ENCODE measurements at places on chromosomes 12 and 14. TPM values are rescaled to one million over a fixed set of nuclear protein-coding genes. Genes with fewer than 3 reads are reported as not detected.

The LRRC74A gene
- not detected for total RNA-seq

The C12orf56 gene
- 1.1 TPM for total RNA-seq

The NAA30 gene
- 19.4 TPM for total RNA-seq

The NRIP2 gene
- 0.79 TPM for total RNA-seq

The ERP27 gene
- 1.9 TPM for total RNA-seq

The SYCP3 gene
- 0.10 TPM for total RNA-seq

The RHNO1 gene
- total RNA-seq: 15.7 TPM

The EFS gene
- 24.1 TPM for total RNA-seq

The TAS2R42 gene
- total RNA-seq: not detected

The TMCC3 gene
- 9.8 TPM for total RNA-seq

The EIF2S3B gene
- 0.99 TPM for total RNA-seq

The ADCY6 gene
- total RNA-seq: 34.8 TPM

The GCN1 gene
- 113 TPM for total RNA-seq

The RIPK3 gene
- total RNA-seq: 5.6 TPM

The CSRNP2 gene
- 15.5 TPM for total RNA-seq

The SPTB gene
- total RNA-seq: 32.7 TPM

GRCh38 chr12:50690925-50691324 lies 73.0 kb upstream of the ATF1 start:
- peak; percentile 33 for DNase-seq

- DNase-seq: no peak
Observed at GRCh38 chr14:64112867-64113678, 181.1 kb downstream of the ESR2 start.

GRCh38 chr12:22333186-22333712 lies 1.3 kb downstream of the ST8SIA1 start:
- no peak for DNase-seq

GRCh38 chr14:105536691-105537579 lies 10.6 kb downstream of the TMEM121 start:
- no peak for DNase-seq

GRCh38 chr12:23947395-23947794 lies 2.1 kb downstream of the SOX5 start:
- no peak for DNase-seq

GRCh38 chr12:14868916-14869506 lies 16.6 kb downstream of the MGP start:
- no peak for DNase-seq

GRCh38 chr12:52813203-52813819 lies 605 bp downstream of the KRT4 start:
- no peak for DNase-seq

DNA sequence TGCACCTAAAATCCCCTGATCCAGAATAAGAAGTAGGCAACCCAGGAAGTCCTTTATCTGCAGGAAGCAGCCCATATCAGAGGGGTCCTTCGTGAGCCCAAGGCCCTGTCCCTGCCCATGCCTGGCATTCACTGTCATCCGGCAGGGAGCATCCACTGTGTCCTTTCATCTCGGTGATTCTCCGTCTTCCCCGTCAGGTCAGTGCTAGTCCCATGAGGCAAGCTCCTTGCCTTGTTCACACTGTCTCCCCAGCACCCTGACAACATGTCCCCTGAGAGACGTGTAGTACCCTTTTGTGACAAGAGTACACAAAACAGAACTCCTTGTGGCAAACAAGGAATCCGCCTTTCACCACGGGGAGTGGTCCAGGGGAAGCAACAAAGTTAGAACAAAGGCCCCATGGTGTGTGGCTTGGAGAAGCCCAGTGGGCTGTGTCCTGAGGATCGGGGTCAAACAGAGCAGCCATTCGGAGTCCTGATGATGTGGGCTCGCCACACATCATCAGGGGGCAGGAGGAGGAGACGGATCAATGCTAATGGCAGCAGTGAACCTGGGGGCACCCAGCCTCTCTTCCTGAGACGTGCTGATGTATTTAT lies 112.1 kb downstream of the DICER1 start:
- no peak for DNase-seq

DNA sequence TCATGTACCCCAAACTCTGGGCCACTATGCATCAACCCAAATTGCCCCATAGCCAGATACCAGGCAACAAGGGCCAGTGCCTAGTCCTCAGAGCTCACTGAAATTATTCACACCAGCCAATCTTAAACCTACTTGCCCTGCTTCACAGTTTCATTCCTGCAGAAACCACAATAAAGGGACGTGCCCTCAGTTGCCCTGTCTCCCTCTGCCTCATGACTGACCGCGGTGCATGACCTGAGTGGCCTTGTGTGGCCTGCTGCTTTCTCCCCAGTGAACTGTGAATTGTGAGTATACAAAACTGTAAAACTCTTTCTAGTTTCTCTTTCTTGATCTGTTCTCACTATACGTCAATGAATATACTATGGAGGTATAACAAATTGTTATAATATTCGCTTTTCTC lies 490.9 kb upstream of the MIS18BP1 start:
- no peak for DNase-seq

DNA sequence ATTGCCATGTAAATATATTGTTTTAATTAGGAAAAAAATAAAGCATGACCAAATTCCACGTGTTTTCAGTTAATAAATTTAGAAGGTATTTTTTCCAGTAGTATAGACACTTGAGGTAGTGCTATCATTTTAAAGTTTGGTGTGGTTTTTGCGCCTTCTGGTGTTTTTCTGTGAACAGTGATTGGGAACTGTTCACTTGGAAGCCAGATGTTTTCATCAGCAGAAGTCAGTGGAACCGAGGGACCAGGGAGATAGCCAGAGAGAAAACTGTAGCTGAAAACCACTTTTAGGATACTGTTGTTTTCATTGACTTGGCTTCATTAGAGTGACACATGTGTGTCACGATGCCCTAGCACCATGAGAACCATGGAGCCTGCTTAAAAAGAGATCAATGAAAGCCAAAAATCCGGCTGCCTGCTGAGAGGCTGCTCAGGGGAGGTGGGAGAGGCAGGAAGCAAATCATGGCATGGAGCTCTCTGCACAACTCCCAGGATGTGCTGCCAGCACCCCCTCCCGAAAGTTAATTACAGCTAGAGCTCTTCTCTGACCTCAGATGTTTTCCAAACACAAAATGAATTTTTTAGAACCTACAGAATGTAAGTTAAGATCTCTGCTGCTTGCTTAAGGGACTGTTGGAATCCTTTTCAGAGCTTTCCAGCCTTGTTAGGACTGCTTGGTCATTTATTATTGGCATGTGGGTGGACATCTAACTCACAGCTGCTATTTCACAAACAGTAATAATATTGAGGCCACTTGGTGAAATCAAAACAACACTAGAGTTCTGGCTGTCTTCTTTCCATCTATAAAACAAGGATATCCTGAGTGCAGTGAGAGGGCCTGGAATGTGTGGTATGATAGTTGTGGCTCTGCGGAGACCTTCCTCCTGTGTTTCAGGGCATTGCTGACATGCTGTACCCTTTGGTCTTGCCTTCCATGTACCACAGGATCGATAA lies 192.3 kb downstream of the ANO4 start:
- no peak for DNase-seq

DNA sequence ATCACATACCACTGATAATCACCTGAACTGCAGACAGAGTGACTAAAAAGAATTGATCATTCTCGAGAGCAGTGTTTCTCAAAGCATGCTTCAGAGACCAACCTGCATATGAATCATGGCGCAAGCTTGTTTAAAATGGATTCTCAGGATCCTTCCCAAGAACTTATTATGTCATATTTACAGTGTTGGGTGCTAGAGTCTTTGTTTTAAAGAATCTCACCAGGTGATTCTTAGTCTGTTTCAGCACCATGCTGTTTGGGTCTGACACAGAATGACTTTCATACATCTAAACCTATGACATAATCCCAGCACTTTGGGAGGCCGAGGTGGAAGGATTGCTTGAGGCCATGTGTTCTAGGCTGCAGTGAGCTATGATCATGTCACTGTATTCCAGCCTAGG lies 31.3 kb upstream of the SSPN start:
- no peak for DNase-seq

GRCh38 chr14:35825968-35826217 lies 245 bp upstream of the BRMS1L start:
- no peak for DNase-seq

- no peak for DNase-seq
Observed at GRCh38 chr12:39902821-39903220, 203.1 kb downstream of the SLC2A13 start.

GRCh38 chr12:3119756-3120601 lies 42.8 kb downstream of the TSPAN9 start:
- DNase-seq: peak; percentile 46

GRCh38 chr14:55518391-55518790 lies 61.6 kb upstream of the KTN1 start:
- no peak for DNase-seq

- no peak for DNase-seq
Observed at GRCh38 chr12:87121896-87122295, 865.7 kb upstream of the MGAT4C start.

DNA sequence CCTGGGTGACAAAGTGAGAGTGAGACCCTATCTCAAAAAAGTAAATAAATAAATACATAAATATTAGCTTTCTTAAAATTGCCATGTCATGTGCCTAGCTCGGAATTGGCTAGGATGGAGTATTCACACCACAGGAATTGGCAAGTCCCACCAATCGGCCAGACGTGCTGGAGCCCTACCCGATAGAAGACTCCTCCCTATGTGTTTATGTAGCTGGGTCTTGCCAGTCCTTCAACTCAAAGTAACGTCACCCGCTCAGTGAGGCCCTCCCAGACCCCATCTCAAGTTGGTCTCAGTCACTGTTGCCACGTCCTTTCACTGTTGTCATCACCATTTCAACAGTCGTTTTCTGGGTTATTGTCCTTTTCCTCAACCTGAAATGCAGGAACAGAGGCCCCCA lies 20.2 kb downstream of the VRTN start:
- no peak for DNase-seq

- DNase-seq: no peak
Observed at GRCh38 chr12:115683240-115683780, 594.2 kb downstream of the MED13L start.

DNA sequence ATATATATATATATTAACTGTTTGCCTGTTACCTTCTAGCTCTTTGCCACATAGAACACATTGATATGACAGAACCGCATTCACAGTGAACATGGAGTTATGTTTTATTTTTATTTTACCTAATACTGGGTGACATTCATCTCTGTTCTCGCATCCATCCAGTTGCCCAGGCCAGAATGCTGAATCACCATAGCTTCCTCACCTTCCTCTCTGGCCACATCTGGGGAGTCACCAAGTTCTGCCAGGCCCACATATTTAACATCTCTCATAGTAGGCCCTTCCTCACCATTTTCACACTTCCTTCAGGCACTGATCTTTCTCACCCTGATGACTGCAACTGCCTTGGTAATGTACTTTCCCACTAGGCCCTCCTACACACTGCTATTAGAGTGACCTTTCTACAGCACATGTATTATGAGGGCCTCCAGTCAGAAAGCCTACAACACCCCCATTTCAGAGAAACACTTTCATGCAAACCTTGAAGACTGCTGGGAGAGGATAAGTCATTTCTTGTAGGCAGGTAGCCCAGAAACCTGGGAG lies 106.8 kb downstream of the LGR5 start:
- DNase-seq: no peak

DNA sequence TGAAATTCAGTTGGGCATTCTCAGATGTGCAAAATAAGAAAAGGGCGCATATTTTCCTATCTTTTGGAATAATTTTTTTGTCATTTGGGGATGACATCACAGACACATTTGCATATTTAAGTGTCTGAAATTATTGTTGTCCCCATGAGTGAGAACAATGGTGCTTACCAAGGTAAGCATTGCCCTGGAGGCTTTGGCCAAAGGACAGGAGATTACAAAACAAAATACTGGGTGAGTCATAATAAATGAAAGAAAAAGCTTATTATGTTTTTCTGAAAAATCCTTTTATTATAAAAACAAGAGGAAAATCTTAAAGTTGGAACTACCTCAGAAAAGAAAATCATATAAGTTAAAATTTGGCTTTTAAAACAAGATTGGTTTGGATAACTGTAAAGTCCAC lies 254.9 kb downstream of the BTG1 start:
- DNase-seq: no peak

GRCh38 chr12:68416826-68417225 lies 84.7 kb upstream of the MDM1 start:
- DNase-seq: no peak

GRCh38 chr12:41966916-41967315 lies 177.8 kb downstream of the GXYLT1 start:
- DNase-seq: no peak

DNA sequence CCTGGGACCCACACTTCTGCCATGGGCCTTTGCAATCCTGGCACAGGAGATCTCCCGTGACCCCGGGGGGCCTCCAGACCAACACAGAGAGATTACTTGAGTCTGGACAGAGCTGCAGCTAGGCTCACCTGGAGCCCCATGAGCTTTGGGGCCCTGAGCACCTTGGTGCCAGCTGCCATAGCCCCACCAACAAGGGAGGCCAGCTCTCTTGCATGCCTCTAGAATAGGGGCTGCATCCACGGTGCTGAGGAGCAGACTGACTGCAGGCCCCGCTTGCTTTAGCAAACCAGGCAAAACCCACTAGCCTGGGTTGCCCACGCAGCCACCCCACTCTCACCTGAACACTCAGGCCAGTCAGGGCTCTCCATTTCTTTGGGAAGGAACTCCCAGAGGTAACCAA lies 3.7 kb upstream of the OR4N2 start:
- DNase-seq: no peak

- no peak for DNase-seq
Observed at GRCh38 chr12:3755898-3756297, 3.0 kb upstream of the CRACR2A start.

DNA sequence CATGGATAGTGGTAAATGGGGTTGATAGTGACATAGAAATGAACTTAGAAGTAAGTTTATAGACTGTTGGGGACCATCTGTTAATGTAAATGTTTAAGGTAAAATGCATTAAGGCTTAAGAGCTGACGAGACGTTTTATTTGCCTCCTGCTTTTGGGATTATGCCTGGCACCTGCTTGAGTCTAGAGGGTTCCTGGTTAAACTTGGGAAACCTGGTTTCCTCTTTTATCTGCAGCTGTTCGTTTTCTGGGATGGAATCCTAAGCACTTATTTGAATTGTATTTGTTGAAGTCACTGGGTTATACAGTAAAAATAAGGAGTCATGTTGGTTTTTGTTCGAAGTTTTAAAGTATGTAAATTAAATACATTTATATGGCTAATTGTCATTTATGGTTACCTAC lies 914.7 kb downstream of the NRXN3 start:
- no peak for DNase-seq

DNA sequence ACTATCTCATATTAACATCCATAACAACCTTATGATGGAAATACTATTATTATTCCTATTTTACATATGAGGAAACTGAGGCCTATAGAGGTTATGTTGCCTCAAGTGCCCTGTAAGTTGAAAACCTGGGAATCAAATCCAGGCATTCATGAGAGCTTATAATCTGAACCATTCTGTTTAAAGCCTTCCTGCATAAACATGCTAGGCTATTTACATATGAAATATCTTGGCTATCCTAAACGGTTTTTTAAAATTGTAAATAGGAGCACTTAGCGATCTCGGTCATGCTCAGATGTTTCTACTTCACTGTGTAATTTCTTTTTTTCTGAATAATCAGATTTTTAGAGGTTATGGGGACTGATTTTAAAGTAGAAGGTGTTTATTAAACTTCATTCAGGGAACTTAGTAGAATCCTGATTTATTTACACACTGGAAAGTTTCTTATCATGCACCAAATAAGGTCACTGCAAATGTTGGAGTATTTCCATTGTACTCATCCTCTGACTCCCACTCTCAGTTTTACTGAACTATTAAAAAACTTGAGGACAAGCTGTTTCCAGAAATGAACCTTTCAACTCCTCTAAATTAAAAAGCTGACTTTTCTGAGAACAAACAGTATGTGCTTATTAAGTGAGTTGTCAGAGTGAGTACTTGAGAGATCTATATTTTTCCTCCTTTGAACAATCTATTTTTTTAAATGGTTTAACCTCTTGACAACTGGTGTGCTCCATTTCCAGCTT lies 141.7 kb downstream of the PIK3C2G start:
- DNase-seq: no peak

All from skin of body (tissue), 3 donors.